Stimulated activated CD4-positive, alpha-beta T cell treated with anti-CD3 and anti-CD28 coated beads, Interleukin-2, amount 100 ng/mL, for 24 hours (primary cell): ENCODE measurements at places on chromosomes 3 and 15.

DNA sequence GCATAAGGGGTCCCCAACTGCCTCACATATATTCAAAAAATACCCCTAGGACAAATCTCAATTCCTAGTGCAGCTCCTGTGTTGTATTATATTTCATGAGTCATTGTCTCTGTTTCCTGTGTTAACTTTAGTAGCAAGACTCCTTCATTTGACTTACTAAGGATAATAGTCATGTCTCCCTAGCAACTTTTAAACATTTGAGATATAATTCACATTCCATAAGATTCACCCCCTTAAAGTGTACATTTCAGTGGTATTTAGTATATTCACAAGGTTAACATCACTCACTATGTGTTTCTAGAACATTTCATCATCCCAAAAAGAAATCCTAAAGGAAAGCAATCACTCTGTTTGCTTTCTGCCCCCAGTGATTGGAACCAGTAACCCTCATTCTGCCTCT is 121.3 kb upstream of the WNT7A start:
- DNase-seq: no peak

DNA sequence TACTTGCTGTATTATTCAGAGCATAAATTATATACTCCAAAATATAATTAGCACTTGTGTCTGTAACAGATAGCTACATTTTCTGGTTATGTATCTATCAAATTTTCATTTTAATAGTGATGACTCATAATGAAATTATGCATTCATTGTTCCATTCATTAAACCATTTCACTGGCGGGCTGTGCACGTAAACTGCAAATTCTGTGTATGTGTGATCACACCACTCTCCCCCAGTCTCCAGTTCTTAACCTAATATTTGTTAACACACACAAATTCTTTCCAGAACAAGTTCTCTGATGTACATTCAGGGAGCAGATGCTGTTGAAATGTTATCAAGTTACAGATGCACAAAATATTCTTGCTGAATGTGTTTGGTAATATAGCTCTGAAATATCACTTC is 3.8 kb upstream of the KCNMB2 start:
- DNase-seq: no peak

DNA sequence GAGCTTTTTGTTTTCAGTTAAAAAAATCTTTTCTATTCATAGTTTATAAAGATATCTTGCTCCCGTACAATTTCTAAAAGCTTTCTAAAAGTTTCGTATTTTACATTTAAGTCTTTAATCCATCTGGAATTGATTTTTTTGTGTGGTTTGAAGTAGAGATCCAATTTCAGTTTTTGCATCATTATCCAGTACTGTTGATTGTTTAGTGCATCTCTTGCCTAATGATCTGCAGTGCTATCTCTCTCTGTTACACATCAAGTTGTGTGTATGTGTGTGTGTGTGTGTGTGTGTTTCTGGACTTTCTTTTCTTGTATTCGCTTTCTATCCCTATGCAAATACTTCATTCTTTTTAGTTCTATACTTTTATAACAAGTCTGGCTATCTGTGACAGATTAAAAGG is 605.8 kb upstream of the DPPA4 start:
- no peak for DNase-seq

DNA sequence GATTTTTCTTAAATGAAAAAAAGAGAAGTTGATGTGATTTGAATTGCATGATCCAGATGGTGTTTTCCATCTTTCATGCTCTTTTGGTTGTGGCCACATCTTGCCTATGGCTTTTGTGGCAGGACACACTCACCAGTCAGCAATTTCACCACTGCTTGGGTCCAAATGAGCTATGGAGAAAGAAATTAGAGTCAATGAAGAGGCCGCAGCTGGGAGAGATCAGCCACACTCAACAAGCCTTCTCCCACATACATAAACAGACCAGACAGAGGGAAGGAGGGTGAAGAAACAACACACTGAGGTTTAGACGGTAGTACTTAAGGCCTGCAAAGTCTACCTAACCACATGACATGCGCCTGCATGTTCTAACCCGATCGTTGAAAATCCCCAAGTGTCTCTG is 110.7 kb upstream of the CDIN1 start:
- no peak for DNase-seq

DNA sequence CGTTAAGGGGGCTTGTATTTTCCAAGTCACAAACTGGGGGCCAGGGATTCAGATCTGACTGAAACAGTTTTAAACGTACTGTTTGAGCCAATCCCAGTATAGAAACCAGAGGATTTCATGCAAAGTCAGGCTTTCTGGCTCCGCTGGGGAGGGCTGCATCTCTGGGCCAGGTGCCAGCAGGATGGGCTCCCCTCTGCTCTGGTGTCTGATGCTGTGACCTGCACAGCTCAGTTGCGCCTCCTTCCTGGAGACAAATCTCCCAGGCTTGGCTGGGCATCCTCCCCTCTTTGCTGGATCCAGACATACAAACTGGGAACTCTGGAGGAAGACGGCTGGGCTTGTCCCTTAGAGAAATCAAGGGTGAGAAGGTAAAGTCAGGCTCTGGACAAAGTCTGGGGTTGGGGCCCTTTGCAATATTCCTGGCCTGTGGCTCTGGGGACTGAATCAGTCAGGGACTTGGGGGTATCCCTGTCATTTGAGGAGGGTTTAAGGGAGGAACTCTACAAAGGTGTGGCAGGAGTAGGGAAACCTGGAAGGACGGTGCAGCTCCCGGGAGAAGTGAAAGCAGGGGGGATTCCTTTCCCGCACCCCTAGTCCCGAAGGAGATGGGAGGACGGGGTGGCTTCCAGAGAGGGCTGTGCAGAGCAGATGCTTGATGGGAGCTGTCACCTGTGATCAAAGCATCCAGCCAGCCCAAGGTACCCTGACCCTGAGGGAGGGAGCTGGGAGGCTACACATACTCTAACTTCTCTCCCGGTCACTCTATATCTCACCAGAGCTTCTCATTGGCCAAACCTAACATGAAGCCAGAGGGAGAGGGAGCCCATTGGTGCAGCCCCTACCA is 114.8 kb upstream of the ATP2B2 start:
- DNase-seq: no peak

DNA sequence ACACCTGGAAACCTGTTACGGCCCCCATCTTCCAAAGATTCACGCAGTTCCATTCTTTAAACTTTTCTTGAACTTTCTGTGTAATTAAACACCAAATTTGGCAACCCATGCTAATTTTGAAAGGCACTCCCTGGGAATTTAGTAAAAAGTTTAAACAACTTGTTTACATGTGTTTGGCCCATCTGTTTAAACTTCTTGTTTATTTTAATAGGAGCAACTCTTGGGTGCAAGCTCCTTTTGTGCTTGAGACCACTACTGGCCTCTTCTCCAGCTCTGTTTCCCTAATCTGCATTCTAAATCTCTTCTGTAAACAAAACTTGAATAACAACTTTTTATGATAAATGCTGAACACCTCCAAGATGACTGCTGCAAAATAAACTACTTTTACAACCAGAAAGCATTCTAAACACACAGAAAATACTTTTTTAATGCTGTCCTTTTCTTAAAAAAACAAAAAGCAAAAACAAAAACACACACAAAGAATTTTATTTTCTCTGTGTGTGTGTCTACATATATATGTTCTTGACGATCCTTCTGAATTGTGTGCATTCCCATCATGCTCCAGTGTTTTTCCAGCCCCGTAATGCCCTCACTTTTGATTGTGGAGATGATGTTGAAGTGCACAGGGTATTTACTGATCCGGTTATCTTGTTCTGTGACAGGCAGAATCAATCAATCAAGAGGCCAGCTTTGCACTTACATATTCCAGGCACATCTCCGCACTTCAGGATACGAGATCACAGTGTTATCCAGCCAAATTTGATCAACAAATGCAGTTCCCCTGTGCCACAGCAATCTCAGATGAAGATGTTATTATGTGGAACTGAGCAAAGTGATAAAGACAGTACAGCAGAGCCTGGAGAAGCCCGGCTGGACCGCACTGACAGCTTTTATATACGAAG is 416.9 kb downstream of the FOXP1 start:
- DNase-seq: no peak

DNA sequence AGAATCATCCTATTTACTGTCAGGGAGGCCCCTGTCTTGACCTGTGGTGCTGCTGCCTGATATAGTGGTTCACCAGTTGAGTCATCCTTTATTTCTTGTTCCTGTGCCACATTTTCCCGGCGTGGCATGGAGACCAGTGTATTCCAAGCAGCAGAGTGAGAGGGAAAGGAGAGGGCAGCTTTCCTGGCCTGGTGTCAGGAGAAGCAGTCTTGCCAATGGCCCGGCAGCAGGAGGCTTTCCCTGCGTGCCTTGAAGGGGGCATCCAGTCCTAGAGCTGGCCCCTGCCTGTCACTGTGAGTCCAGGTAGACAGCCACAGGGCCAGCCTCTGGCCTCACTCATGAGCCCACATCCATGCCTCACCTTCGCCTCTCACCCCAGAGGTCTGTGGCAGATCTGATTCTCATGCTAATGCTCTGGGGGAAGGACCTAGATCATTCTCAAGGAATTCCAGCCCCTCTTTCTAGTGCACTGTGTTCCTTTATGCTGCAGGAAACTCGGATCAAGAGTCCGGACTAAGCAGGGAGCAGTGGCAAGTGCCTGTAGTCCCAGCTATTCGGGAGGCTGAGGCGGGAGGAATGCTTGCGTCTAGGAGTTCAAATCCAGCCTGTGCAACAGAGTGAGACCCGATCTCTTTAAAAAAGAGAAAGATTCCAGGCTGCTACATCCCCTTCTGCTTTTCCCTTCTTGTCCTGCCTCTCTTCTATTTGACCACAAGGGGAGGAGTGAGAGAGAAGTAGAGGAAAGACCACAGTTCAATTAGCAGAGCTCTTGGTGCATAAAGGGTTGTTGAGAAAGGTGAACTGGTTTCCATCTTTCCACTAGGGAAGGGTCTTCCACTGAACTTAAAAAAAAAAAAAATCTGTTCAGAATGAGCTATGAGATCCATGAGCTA is 66.8 kb upstream of the HACD2 start:
- no peak for DNase-seq

- DNase-seq: no peak
These were observed 516.6 kb downstream of the EPHB1 start for GRCh38 chr3:135311699-135312098.

DNA sequence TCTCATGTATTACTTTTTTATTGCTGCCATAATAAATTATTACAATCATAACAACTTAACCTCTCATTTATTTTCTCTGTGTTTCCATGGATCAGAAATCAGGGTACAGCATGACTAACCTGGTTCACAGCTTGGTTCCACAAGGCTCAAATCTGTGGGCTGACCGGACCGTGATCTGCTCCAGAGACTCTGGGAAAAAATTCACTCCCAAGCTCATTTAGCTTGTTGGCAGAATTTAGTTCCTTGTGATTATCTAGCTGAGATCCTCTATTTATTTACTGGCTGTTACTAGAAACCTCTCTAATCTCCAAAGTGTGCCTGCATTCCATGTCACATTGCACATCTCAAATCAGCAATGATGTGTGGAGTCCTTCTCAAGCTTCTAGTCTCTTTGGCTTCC is 386.6 kb downstream of the DIPK2A start:
- no peak for DNase-seq

GRCh38 chr15:84905016-84905916 is 20.8 kb downstream of the SLC28A1 start:
- no peak for DNase-seq

DNA sequence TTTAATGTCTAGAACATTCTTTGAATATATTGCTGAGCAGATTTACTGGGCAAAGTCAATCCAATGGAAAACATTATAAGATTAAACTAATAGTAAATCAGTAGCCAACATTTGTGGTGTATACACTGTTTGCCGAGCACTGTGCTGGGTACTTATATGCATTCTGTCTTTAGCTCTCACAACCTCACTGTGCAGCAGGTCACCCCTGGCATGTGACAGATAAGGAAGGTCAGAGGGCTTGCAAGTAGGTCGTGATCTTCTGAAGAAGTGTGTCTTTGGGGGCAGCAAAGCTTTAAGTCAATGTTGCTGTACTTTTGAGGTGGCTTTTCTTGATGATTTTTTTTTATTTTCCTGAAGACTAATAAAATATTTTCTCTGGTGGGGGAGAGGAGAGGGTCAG is 62.2 kb downstream of the TCAIM start:
- DNase-seq: no peak

DNA sequence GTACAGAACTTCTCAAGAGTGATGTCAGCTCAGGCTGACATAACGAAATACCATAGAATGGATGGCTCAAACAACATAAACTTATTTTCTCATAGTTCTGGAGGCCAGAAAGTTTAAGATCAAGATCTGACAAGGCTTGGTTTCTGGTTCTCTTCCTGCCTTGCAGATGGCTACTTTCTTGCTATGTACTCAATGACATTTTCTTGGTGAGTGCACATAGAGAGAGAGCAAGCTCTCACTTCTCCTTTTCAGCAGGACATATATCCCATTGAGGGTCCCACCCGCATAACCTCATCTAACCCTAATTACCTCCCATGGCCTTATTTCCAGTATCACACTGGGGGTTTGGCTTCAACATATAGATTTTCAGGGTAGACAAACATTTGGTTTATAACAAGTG is 1072.1 kb downstream of the PLOD2 start:
- DNase-seq: no peak

GRCh38 chr3:170714122-170714521 is 128.2 kb upstream of the SLC7A14 start:
- no peak for DNase-seq

- no peak for DNase-seq
These were observed 1.9 kb downstream of the MORC1 start for GRCh38 chr3:109116031-109116430.

- DNase-seq: no peak
These were observed 103.6 kb upstream of the RASGRP1 start for GRCh38 chr15:38667890-38668850.

DNA sequence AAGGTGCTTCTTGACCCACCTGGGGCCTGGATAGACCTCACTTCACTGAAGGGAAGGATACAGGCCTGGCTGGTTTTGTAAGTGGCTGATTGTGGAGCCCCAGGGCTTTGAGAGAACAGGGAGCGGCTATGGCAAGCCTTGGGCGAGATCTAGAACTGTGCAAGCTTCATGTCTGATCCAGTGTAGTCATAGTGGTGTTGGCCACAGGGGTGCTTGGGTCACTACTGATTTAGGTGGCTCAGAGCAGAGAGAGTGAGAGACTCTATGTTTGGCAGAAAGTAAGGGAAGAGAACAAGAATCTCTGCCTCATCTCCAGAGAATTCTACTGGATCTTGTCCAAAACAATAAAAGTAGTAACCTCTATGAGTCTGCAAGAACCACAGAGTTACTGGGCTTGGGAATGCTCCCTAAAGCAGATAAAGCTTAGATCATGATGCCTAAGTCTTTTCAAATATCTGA is 394.2 kb upstream of the EPHA3 start:
- no peak for DNase-seq

- DNase-seq: no peak
These were observed 1.3 kb upstream of the ZXDC start for GRCh38 chr3:126477061-126477380.

- DNase-seq: no peak
These were observed 69.8 kb downstream of the SSUH2 start for GRCh38 chr3:8574670-8575322.

DNA sequence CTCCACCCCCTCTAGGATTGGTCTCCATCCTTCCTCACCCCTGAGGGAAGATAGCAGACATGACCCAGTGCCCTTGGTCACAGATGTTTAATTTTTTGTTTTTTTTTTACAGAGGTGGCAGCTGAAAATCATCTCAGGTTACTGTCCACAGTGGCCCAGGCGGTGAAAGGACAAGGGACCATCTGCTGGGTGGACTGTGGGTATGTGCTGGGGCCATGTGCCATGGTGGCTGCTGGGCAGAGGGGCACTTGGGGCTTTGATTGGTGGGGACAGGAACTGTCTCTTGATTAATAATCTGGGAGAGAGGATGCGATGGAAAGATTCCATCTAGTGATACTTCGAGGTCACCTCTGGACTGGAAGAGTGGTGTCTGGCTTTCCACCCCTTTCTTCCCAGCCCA is 25.4 kb downstream of the PDIA5 start:
- no peak for DNase-seq
